ENCODE measurements at places on chromosomes 6 and 20. TPM values are rescaled to one million over a fixed set of nuclear protein-coding genes. Genes with fewer than 3 reads are reported as not detected.

GRCh38 chr6:1524040-1524480, 85.7 kb upstream of the FOXC1 start:
- DNase-seq = peak; percentile 77
- H3K4me1 ChIP-seq = peaks cover 17% of the 10 kb centered on the region
- H3K4me3 ChIP-seq = peak overlapping the region; percentile 50
- H3K27me3 ChIP-seq = peaks cover 14% of the 10 kb centered on the region
- H3K27ac ChIP-seq = peak overlapping the region; percentile 36
- H3K36me3 ChIP-seq = peaks cover 2% of the 10 kb centered on the region

- no peak overlapping the region for H3K4me3 ChIP-seq
- DNase-seq = no peak
- no peaks in the 10 kb centered on the region for H3K27me3 ChIP-seq
- no peaks in the 10 kb centered on the region for H3K4me1 ChIP-seq
- H3K36me3 ChIP-seq = no peaks in the 10 kb centered on the region
- no peak overlapping the region for H3K27ac ChIP-seq
These were observed 100.0 kb upstream of the CITED2 start for GRCh38 chr6:139474145-139475108.

Gene ALDH8A1
- 1.8 TPM for total RNA-seq

DNA sequence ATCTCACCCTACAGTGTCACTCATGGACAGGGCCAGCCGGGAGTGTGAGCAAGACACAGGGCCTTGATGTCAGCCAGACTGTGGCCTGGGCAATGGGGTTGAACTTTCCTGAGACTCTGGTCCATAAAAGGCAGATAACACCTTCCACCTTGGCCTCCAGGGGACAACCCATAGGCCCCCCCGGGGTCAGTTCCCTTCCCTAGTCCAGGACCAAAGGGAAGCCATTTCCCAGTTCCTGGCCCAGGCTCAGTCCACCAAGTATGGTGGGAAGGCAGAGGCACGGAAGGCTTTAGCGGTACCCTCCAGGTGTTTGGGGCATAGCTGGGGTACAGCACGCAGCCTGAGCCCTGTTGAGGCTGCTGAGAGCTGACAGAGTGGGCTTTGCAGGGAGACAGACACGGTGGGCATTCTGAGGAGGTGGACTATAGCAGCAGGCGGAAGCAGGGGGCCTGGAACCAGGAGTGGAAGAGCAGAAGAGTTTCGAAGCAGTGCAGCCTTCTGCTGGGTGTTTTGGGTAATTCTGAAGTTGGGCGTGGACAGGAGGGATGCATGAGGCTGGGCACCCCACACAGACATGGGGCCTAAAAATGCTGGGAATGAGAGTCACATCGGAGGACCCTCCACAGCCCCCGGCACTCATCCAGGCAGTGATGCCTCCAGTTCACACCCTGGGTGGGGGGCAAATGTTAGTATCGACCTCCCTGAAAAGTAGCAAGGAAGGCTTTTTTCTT, 43.9 kb upstream of the CD93 start:
- H3K27me3 ChIP-seq = no peaks in the 10 kb centered on the region
- no peak overlapping the region for H3K4me3 ChIP-seq
- peaks cover 3% of the 10 kb centered on the region for H3K4me1 ChIP-seq
- no peaks in the 10 kb centered on the region for H3K36me3 ChIP-seq

DNA sequence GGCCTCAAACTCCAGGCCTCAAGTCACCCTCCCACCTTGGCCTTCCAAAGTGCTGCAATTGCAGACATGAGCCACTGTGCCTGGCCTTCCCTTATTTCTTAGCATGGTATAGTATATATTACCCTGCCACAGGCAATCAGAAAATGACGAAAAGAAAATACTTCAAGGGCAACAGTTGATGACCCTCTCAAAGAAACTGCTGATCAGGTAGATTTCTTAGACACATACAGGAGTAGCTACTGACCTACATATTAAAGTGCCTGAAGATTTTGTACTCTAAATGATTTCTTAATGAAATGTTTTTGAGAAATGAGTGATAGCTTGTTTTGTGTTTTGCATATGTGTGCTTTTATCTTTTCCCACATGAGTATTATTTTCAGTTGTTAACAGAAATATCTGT, 4.6 kb downstream of the SLC35F1 start:
- peaks cover 3% of the 10 kb centered on the region for H3K36me3 ChIP-seq
- H3K4me1 ChIP-seq = peaks cover 2% of the 10 kb centered on the region
- no peak overlapping the region for H3K4me3 ChIP-seq
- no peak overlapping the region for H3K27ac ChIP-seq

GRCh38 chr6:129860908-129861665, at the start of gene TMEM244:
Gene TMEM244 (minus strand): TSS chr6:129861315. CDS start chr6:129861188, 127 bp downstream.
- H3K4me3 ChIP-seq = peak within 1 kb of the TSS; percentile 45
- no peaks in the 10 kb centered on the region for H3K36me3 ChIP-seq
- no peak for DNase-seq
- peaks cover 11% of the 10 kb centered on the region for H3K4me1 ChIP-seq
- no peak within 1 kb of the TSS for H3K27ac ChIP-seq

GRCh38 chr20:62476056-62476838, 452 bp upstream of the GATA5 start:
- peaks cover 60% of the 10 kb centered on the region for H3K27me3 ChIP-seq
- no peak overlapping the region for H3K27ac ChIP-seq
- peaks cover 1% of the 10 kb centered on the region for H3K4me1 ChIP-seq
- no peak overlapping the region for H3K4me3 ChIP-seq

Gene MAFB
- total RNA-seq = not detected

Gene CGA
- not detected for total RNA-seq

Gene ACTL10
- total RNA-seq = 4.1 TPM

- no peaks in the 10 kb centered on the region for H3K36me3 ChIP-seq
- H3K4me1 ChIP-seq = no peaks in the 10 kb centered on the region
These were observed 37.8 kb downstream of the HCRTR2 start for GRCh38 chr6:55212156-55212555.

- no peak overlapping the region for H3K4me3 ChIP-seq
- no peak for DNase-seq
- H3K27me3 ChIP-seq = peaks cover 8% of the 10 kb centered on the region
- H3K4me1 ChIP-seq = peaks cover 34% of the 10 kb centered on the region
These were observed 98.4 kb upstream of the CARMIL1 start for GRCh38 chr6:25180630-25181349.

DNA sequence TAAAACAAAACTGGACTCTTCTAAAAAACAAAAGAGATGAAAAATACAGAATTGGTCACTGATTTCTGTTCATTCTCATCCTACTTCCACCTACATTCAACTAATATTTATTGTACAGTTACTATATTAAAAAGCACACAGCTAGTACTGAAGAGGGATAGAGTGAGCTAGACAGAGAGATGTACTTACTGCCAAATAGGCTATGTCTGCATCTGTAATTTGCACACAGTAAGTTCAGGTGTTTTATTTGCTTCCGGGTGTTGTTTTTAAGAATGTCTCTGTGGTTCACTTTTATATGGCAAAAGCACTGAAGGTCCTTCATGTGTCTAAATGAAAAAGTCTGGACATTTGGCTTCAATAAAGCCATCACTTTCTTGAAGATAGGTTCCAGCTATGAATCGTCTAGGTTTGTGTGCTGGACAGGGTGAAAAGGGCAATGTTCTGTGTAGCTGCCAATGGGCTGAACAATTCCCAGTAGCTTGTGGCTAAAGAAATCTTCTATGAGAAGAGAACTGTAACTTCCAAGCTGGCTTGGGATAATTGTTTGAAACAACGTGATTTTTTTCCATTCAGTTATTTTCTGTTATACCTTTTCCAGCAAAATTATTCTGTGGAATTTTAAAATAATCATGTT, 47.3 kb downstream of the EPB41L2 start:
- no peaks in the 10 kb centered on the region for H3K27me3 ChIP-seq
- H3K27ac ChIP-seq = no peak overlapping the region
- H3K36me3 ChIP-seq = peaks cover 5% of the 10 kb centered on the region
- H3K4me3 ChIP-seq = no peak overlapping the region
- no peak for DNase-seq
- H3K4me1 ChIP-seq = peaks cover 5% of the 10 kb centered on the region

Gene ACAT2
- total RNA-seq = 68.4 TPM

Gene CLVS2
- total RNA-seq = not detected

Gene SLC35D3
- total RNA-seq = not detected

DNA sequence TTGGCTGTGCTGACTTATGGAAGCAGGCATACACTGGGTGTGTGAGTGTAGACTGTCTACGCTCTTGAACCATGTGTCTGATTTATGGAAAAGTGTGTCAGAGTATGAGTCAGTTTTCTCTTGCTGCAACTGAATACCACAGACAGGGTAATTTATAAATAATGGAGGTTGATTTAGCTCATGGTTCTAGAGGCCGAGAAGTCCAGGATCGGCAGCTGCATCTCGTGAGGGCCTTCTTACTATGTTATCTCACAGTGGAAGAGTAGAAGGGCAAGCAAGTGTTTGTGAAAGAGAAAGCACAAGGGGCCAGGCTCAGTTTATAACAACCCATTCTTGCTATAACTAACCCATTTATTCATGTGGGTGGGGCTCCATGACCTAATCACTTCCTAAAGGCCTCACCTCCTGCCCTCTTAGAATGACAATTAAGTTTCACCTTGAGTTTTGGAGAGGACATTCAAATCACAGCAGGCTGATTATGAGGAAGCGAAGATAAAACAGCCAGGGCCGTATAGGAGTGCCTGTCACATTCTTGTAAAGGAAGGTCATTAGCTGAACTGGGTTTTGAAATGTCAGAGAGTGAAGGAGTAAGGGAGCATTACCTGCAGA, 6.7 kb downstream of the GPR31 start:
- H3K27ac ChIP-seq = no peak overlapping the region
- H3K4me3 ChIP-seq = no peak overlapping the region
- no peak for DNase-seq
- peaks cover 10% of the 10 kb centered on the region for H3K27me3 ChIP-seq

- H3K27ac ChIP-seq = no peak overlapping the region
- H3K4me1 ChIP-seq = no peaks in the 10 kb centered on the region
- H3K27me3 ChIP-seq = no peaks in the 10 kb centered on the region
- no peak for DNase-seq
- no peak overlapping the region for H3K4me3 ChIP-seq
These were observed 33.6 kb upstream of the HSF2 start for GRCh38 chr6:122365775-122366403.

GRCh38 chr6:10730254-10730653, 7.4 kb downstream of the TMEM14C start:
- peaks cover 25% of the 10 kb centered on the region for H3K36me3 ChIP-seq
- no peak overlapping the region for H3K27ac ChIP-seq
- no peak for DNase-seq
- peaks cover 5% of the 10 kb centered on the region for H3K4me1 ChIP-seq
- H3K4me3 ChIP-seq = no peak overlapping the region

Gene DEFB119
- total RNA-seq = not detected

- H3K4me1 ChIP-seq = no peaks in the 10 kb centered on the region
- no peak overlapping the region for H3K27ac ChIP-seq
- DNase-seq = no peak
- H3K4me3 ChIP-seq = no peak overlapping the region
These were observed 9.9 kb upstream of the PCIF1 start for GRCh38 chr20:45924391-45925261.

Gene VGLL2
- total RNA-seq = not detected

DNA sequence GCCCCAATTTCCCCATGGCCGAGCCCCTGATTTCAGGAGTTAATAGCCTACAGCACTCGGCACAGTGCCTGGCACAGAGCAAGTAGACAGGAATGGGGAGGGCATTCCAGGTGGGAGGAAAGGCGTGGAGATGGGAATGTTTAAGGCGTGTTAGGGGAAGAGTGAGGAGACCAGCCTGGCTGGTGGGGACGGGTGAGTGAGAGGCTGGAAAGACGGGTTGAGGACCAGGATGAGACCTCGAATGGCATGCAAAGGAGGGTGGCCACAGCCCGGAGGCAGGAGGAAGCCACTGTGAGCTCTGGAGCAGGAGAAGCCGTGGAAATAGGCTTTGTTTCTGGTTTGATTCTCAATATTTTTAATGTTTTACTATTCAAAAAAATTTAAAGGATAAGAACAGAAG, 49.5 kb downstream of the CEBPB start:
- H3K4me1 ChIP-seq = peaks cover 2% of the 10 kb centered on the region
- DNase-seq = no peak
- H3K4me3 ChIP-seq = no peak overlapping the region
- no peaks in the 10 kb centered on the region for H3K27me3 ChIP-seq
- no peaks in the 10 kb centered on the region for H3K36me3 ChIP-seq

GRCh38 chr6:56482525-56482924, 160.2 kb downstream of the DST start:
- no peak for DNase-seq
- H3K4me3 ChIP-seq = no peak overlapping the region
- H3K27me3 ChIP-seq = peaks cover 3% of the 10 kb centered on the region

GRCh38 chr20:60962367-60963045, 289.6 kb upstream of the CDH4 start:
- H3K36me3 ChIP-seq = no peaks in the 10 kb centered on the region
- H3K4me1 ChIP-seq = no peaks in the 10 kb centered on the region
- H3K4me3 ChIP-seq = no peak overlapping the region
- peaks cover 4% of the 10 kb centered on the region for H3K27me3 ChIP-seq

DNA sequence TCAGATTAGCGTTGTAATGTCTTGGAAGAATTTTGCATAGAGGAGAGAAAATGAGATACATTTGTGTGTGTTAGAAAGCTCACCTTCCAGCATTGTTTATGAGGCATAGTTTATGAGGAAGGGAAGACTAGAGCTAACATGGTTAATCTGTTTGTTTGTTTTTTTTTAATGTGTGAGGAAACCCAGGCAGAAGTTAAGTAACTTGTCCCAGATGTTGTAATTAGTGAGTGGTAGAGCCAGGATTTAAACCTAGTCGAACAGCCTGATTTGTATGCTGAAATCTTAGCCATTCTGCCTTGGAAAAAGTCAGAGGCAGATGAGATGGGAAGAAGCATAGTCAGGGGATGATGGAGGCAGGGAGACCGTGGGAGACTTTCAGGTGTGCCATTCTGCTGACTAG, 29.1 kb downstream of the NDUFAF5 start:
- H3K27me3 ChIP-seq = no peaks in the 10 kb centered on the region
- no peak for DNase-seq
- no peak overlapping the region for H3K4me3 ChIP-seq
- peaks cover 31% of the 10 kb centered on the region for H3K4me1 ChIP-seq
- no peak overlapping the region for H3K27ac ChIP-seq
- H3K36me3 ChIP-seq = peaks cover 13% of the 10 kb centered on the region

DNA sequence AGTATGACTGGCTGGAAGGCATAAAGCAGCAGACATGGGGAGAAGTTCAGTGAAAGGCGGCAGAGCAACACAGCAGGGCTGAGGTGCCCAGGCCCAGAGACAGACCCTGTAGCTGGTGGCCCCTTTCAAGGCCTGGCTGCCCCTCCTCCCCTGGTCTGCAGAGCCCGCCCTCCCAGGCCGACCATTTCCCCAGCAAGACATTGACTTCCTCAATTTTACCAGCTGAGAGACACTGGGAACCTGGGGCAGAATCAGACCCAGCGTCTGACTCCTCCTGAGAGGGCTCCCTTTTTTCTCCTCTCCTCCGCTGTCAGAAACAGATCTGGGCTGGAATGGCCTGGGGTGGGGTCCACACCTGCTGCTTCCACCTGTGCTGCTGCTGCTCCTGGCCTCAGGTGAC, at the start of gene TREML4:
TSS of gene TREML4 (plus strand) at position 254 of the 400 bp plus-strand sequence. CDS start at position 333, 79 bp downstream.
- no peaks in the 10 kb centered on the region for H3K36me3 ChIP-seq
- DNase-seq = no peak
- H3K27ac ChIP-seq = no peak within 1 kb of the TSS
- no peaks in the 10 kb centered on the region for H3K4me1 ChIP-seq
- H3K27me3 ChIP-seq = no peaks in the 10 kb centered on the region

Gene MKKS
- 7.0 TPM for total RNA-seq

Gene TSHZ2
- total RNA-seq = 0.74 TPM

All from activated naive CD8-positive, alpha-beta T cell treated with anti-CD3 and anti-CD28 coated beads for 36 hours (primary cell).